MG63 (cell line): ENCODE measurements at places on chromosomes 3 and 15. TPM values are rescaled to one million over a fixed set of nuclear protein-coding genes. Genes with fewer than 3 reads are reported as not detected.

DNA sequence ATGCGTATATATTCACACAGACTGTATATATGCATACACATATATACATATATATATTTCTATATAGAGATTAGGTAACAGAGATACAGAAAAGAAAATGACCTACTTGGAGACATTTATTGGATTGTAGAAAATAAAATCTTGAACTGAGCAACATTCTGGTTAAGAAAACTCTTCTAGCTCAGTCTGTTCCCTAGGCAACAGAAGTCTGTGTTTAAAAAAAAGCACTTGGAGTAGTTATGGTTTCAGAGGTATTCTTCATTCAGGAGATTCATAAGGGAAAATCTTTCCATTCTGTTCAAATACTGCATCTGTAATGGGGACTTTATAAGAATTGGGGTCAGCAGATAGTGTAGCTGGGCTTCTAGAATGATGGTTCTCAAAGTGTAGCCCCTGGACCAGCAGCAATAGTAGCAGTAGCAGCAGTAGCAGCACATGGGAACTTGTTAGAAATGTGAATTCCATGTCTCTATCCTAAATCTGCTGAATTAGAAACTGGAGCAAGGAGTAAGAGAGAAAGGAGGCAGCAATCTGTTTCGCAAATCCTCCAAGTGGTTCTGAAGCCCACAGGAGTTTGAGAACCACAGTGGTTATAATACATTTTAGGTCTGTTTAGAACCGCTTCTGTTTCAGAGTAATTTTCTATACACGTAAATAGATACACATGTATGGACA is 112.8 kb upstream of the TMEM108 start:
- DNase-seq = no peak

GRCh38 chr3:131847966-131848510 is 186.8 kb downstream of the CPNE4 start:
- no peak for DNase-seq

DNA sequence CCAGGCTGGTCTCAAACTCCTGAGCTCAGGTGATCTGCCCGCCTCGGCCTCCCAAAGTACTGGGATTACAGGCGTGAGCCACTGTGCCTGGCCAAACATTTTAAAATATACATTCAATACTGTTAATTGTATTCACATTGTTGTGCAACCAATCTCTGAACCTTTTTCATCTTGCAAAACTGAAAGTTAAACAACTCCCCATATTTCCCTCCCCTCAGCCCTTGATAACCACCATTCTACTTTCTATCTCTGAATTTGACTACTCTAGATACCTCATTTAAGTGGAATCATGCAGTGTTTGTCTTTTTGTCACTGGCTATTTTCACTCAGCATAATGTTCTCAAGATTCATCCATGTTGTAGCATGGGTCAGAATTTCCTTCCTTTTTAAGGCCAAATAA is 30.0 kb downstream of the HMCES start:
- DNase-seq = no peak

DNA sequence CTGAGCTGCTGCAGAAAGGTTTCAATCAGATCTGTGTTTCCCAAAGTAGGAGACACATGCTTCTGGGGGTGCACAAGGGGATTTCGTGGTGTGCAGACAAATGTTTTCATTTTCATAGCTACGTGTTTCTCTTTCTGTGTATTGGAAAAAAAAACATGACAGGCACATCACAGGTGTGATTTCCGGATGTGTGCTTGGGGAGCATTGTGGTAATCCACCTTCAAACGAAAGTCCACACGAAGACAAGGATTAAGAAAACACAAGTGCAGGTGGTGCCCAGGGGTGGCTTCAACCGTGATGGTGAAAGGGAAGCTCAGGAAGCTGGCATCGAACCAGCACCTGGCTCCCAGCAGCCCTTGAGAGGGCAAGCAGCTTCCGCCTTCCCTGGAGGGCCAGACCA is 164.6 kb upstream of the LINGO1 start:
- no peak for DNase-seq

Gene GOLGA6L4
- total RNA-seq = 2.2 TPM in 1 of 2 replicates, not detected in the other

DNA sequence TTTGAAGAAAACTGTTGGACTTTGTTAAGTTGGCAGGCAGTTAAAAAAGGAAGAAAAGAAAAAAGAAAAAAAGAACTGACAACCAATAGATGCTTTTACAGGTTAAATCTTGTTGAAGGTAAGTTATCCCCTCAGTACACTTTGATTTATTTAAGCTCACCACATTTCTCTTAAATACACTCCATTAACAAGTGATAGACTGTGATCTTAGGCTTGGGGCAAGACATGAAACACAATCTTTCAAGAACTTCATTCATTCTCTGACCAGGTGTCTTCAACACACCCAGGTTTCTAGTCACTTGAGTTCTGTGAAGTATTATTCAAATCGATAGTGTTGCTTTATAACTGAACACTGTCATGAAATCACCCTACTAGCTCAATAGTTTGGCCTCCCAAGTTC is 751.9 kb downstream of the ROBO1 start:
- DNase-seq = no peak

- no peak for DNase-seq
Observed at GRCh38 chr3:106403371-106404145, 534.7 kb upstream of the CBLB start.

GRCh38 chr15:83565553-83566159 is 88.3 kb upstream of the ADAMTSL3 start:
- no peak for DNase-seq

GRCh38 chr3:58317811-58318210 is 11.5 kb downstream of the HTD2 start:
- DNase-seq = no peak

Gene SUSD5
- 4.2 and 5.4 TPM in 2 replicates for total RNA-seq

DNA sequence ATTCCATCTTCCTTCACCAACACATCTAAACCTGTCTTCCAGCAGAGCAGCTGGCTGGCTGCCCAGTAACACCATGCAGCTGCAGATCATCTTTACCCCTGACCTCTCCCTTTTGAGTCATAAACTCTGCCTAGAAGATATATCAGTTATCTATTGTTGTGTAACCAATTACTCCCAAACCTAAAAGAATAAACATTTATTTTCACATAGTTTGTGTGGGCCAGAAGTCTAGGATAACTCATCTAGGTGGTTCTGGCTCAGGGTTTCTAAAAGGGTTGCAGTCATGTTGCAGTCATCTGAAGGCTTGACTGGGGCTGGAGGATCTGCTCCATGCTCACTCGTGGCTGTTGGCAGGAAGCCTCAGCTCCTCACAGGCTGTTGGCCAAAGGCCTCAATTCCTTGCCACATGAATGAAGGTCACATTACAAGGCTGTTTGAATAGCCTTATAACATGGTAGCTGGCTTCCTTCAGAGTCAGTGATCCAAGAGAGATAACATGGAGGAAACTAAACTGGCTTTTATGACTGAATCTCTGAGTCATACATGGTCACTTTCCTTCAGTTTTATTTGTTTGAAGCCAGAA is 92.8 kb downstream of the GOLIM4 start:
- peak; percentile 75 for DNase-seq

Gene FEZF2
- total RNA-seq = not detected in 2 replicates

DNA sequence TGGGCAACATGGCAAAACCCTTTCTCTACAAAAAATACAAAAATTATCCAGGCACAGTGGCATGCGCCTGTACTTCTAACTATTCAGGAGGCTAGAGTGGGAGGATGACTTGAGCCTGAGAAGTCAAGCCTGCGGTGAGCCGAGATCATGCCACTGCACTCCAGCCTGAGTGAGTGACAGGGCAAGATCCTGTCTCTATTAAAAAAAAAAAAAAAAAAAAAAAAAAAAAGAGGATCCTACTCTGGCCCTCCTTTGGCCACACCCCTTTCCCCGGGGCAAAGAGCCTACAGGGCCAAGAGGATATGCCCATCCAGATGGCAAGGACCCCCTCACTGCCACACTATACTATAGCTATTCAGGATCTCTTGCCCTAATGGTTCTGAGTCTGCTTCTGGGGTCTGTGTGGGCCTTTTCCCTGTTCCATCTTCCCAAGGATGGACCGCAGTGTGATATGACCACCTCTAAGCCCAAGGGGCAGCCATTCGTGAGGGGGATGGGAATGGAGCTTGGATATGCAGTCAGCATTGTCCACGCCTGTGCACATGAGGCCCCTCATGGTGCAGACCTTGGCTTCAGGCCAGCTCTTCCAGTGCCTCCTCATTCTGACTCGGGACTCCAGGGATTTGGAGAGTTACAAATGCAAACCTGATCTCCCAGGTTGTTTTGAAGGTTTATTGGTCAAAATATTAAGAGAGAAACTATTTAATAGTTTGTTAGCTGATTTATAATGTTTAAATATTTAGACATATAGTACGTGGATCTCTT is 7.3 kb downstream of the TYRO3 start:
- DNase-seq = no peak

Gene SLC12A8
- 28.7 and 52.7 TPM in 2 replicates for total RNA-seq

Gene GALK2
- total RNA-seq = 25.0 and 110 TPM in 2 replicates

- DNase-seq = no peak
Observed at GRCh38 chr15:65361708-65362459, 15.9 kb downstream of the IGDCC3 start.

Gene SAMD7
- not detected in 2 replicates for total RNA-seq

DNA sequence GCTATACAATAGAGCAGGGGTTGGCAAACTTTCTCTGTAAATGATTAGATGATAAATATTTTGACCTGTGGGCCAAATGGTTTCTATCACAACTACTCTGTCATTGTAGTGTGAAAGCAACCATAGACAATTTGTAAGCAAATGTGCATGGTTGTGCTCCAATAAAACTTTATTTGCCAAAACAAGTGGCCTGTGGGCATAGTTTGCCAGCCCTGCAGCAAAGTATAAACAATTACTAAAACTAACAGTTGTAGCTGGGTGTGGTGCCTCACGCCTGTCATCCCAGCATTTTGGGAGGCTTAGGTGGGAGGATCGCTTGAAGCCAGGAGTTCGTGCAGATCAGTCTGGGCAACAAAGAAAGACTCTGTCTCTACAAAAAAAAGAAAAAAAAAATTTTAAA is 61.6 kb downstream of the NBEAL2 start:
- no peak for DNase-seq

Gene BCL2A1
- 6.0 TPM in 1 of 2 replicates, not detected in the other for total RNA-seq

Gene SLC24A1
- 3.3 and 10.1 TPM in 2 replicates for total RNA-seq

GRCh38 chr15:40468898-40469331 is 1.9 kb upstream of the CHST14 start:
- DNase-seq = no peak

Gene ITIH3
- total RNA-seq = not detected in 2 replicates

- DNase-seq = no peak
Observed at GRCh38 chr3:131899021-131899420, 135.8 kb downstream of the CPNE4 start.

GRCh38 chr3:59444676-59445075 is 394.9 kb upstream of the CFAP20DC start:
- DNase-seq = no peak

DNA sequence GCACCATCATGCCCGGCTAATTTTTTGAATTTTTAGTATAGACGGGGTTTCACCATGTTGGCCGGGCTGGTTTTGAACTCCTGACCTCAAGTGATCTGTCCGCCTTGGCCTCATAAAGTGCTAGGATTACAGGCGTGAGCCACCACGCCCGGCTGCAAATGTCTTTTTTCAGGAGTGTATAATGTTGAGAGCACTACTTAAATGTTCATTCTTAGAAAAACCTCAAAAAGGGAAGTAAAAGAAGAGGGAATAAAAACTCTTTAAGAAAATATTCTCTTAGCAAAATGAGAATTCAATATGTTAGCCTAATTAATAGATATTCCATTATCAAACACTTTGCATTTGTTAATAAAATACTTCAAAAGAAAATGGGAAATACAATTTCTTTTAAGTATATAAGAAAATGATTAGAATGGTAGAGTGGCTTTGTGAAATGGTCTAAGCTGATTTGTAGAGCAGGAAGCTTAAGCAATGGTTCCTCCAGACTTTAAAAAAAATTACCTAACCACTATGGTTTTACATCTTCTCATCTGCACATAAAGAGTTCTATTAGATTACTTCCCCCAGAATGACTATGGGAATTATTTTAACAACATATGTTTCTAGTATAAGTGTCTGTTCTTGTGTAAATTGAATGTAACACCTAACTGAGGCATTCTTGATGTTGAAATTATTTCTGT is 226.7 kb upstream of the ALCAM start:
- DNase-seq = no peak

DNA sequence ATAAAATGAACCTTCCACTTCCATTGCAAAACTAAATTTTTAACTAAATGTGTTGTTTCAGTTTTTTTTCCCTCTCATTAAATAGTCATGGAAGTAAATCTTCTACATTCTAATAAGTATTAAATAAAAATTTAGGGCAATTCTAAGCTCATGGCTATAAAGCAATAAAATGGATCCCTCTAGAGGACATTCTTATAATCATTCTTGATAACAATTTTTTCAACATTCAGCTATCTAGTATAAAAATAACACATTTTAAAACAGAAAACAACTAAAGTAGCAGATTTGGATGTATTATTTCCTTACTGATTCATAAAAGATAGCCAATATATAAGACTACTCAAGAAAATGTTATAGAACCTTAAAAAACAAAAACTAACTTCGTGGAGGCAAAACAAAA is 393.1 kb downstream of the PLOD2 start:
- no peak for DNase-seq

- no peak for DNase-seq
Observed at GRCh38 chr3:38588371-38588971, 61.0 kb downstream of the SCN5A start.

DNA sequence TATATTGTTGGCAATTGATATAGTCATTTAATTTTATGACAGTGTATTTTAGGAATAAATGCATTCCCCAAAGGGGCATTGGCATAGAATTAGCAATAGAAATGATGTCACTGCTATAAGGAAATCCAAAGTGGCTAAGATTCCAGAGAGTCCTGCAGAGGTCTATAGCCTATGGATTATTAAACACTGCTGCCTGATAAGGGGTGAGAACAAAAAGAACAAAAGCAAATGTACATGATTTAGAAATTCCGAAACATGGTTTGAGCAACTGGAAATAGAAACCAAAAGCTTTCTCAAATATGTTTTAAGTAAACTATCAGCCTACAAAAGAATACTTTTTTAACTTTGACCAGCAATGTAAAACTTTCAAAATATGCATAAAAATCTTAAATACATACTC is 280.1 kb upstream of the RASGRP1 start:
- no peak for DNase-seq

Gene PROS1
- 5.4 and 13.1 TPM in 2 replicates for total RNA-seq

- peak; percentile 84 for DNase-seq
Observed at GRCh38 chr3:72231439-72232196, 446.7 kb upstream of the PROK2 start.

Gene PTX3
- 6.5 and 13.2 TPM in 2 replicates for total RNA-seq

GRCh38 chr3:58411851-58412830 is 21.5 kb downstream of the PDHB start:
- DNase-seq = no peak

Gene ATP10A
- 1.5 and 2.1 TPM in 2 replicates for total RNA-seq

Gene UCN2
- 1.1 TPM in 1 of 2 replicates, not detected in the other for total RNA-seq

Gene PDZRN3
- 19.2 and 30.3 TPM in 2 replicates for total RNA-seq

DNA sequence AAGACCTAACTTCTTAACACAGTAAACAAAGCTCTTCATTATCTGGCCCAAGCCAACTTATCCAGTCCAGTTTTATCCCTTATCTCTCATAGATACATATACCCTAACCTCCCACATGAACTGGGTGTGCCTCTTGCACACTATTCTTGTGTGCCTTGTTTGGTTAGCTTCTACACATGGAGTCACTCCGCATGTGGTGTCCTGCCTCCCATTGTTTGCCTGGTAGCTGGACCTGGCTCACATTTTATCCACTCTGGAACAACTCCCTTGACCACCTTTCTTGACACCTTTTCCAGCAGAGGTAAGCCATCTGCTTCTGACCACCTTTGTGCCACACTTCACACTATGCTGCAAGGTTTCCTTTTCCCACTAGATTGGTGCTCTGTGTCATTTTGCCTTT is 15.2 kb downstream of the TIPARP start:
- DNase-seq = no peak
